ENCODE measurements at places on chromosomes 7 and 10. TPM values are rescaled to one million over a fixed set of nuclear protein-coding genes. Genes with fewer than 3 reads are reported as not detected.

The OR2A42 gene
- total RNA-seq, result not detected

The EEPD1 gene
- 27.6 TPM for total RNA-seq

The ADAM12 gene
- 3.3 TPM for total RNA-seq

The ZFAND4 gene
- total RNA-seq, result 22.8 TPM

The STOX1 gene
- 1.6 TPM for total RNA-seq

The STAMBPL1 gene
- total RNA-seq, result 17.1 TPM

GRCh38 chr10:14356921-14357320 lies 26.2 kb upstream of the FRMD4A start:
- no peak overlapping the region for H3K4me3 ChIP-seq
- no peaks in the 10 kb centered on the region for H3K4me1 ChIP-seq
- H3K36me3 ChIP-seq, result no peaks in the 10 kb centered on the region
- no peaks in the 10 kb centered on the region for H3K27me3 ChIP-seq

- no peaks in the 10 kb centered on the region for H3K27me3 ChIP-seq
- no peak for DNase-seq
- H3K36me3 ChIP-seq, result no peaks in the 10 kb centered on the region
- no peak overlapping the region for H3K4me3 ChIP-seq
- H3K4me1 ChIP-seq, result no peaks in the 10 kb centered on the region
- H3K27ac ChIP-seq, result no peak overlapping the region
Observed at GRCh38 chr7:79529214-79529880, 75.9 kb upstream of the MAGI2 start.

DNA sequence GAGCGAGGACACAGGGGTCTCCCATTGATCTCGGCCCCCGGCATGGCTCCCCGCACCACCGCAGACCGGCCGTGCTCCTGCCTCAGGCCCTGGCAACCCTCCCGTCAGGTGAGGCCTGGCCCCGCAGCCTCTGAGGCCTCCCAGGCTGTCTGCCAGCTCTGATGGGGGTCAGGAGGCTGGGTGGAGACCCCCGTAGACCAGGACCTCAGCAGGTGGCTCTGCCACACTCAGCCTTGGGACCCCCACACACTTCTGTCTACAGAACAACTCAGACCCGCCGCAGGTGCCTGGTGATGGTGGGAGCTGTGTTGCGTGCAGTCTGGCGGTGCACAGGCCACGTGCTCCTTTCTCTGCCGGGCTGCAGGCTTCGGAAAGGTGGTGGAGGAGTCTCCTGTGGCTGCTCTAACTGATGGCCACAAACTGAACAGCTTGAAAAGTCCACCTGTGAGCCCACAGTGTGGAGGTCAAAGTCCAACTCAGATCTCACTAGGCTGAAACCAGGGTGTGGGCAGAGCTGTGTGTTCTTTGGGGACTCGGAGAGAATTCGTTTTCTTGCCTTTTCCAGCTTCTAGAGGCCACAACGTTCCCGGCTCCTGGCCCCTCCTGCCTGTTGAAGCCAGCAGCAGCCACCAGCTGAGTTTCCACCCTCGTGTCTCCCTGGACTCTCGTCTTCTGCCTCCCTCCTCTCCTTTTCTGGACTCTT lies 62.5 kb downstream of the PWWP2B start:
- DNase-seq, result no peak
- H3K4me1 ChIP-seq, result peaks cover 9% of the 10 kb centered on the region
- H3K4me3 ChIP-seq, result no peak overlapping the region
- no peaks in the 10 kb centered on the region for H3K36me3 ChIP-seq

DNA sequence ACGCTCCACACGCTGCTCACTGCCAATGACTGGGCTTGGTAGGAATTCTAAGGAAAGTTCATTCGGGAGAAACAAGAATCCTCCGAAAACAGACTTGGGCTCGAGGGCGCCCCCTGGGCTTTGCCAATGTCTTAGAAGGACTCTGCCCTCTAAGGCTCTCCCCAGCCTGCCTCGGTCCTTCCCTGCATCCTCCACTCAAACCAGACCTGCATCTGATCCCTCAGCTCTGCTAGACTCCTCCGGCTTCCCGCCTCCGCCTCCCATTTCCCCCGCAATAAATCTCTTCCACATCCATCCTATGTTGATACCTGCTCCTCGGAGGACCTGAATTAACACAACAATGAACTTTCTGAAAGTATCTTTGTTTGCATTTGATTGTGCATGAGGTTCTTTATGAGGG lies 177.6 kb downstream of the PLPP4 start:
- H3K27ac ChIP-seq, result no peak overlapping the region
- H3K4me1 ChIP-seq, result no peaks in the 10 kb centered on the region
- H3K4me3 ChIP-seq, result no peak overlapping the region
- no peaks in the 10 kb centered on the region for H3K27me3 ChIP-seq
- H3K36me3 ChIP-seq, result no peaks in the 10 kb centered on the region

DNA sequence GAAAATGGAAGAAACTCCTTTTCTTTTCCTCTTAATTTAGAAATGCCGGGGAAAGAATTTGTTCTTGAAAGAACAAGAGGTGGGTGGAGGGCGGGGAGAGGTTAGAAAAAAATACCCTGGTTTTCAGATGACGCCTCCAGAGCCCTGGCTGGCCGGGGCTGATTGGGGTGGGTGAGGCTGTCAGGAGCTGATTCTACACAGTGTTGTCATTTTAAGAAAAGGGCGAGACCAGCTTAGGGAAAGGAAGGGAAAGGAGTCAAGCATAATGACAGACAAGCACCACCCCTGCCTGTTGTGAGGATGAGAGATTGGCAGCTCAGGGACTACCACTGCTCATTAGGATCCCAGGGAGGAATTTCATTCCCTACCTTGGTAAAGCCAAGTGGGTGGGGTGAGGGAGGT lies 9.9 kb upstream of the FAM180A start:
- H3K36me3 ChIP-seq, result no peaks in the 10 kb centered on the region
- H3K27me3 ChIP-seq, result no peaks in the 10 kb centered on the region
- peak overlapping the region; percentile 1 for H3K4me3 ChIP-seq
- H3K27ac ChIP-seq, result peak overlapping the region; percentile 46
- no peak for DNase-seq

GRCh38 chr10:1542941-1543340 lies 194.4 kb downstream of the ADARB2 start:
- H3K27ac ChIP-seq, result no peak overlapping the region
- no peak for DNase-seq
- H3K4me3 ChIP-seq, result no peak overlapping the region
- H3K27me3 ChIP-seq, result peaks cover 7% of the 10 kb centered on the region

DNA sequence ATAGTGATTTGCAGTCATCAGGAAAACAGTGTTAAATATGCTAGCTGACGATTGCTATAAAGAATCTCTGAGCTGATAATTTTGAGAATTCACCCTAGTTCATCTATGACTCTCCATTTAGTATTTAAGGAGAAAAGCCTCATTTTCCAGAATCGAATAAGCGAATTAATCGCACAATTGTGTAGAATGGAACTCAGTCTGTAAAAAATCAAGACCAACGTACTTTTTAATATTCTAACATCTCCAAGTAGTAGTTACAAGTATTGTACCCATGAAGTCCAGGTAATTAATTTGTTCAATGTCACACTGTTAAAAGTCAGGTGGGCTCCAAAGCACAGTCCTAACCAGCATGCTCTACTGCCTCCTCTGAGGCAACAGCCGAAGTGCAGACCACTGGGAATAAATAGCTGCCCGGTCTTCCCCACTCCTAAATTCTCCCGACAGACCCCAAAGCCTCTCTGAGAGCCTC lies 380 bp upstream of the AGBL3 start:
- H3K4me1 ChIP-seq, result 0 out of 2 replicates have a peak, but pooled peaks cover 11% of the 10 kb centered on the region
- no peaks in the 10 kb centered on the region for H3K27me3 ChIP-seq
- peaks cover 3% of the 10 kb centered on the region for H3K36me3 ChIP-seq
- H3K27ac ChIP-seq, result peak overlapping the region; percentile 66
- H3K4me3 ChIP-seq, result peak overlapping the region; percentile 81

GRCh38 chr10:101054351-101054750 lies 7.4 kb upstream of the KAZALD1 start:
- H3K27ac ChIP-seq, result no peak overlapping the region
- no peaks in the 10 kb centered on the region for H3K27me3 ChIP-seq
- peaks cover 22% of the 10 kb centered on the region for H3K4me1 ChIP-seq
- no peak overlapping the region for H3K4me3 ChIP-seq
- no peak for DNase-seq

DNA sequence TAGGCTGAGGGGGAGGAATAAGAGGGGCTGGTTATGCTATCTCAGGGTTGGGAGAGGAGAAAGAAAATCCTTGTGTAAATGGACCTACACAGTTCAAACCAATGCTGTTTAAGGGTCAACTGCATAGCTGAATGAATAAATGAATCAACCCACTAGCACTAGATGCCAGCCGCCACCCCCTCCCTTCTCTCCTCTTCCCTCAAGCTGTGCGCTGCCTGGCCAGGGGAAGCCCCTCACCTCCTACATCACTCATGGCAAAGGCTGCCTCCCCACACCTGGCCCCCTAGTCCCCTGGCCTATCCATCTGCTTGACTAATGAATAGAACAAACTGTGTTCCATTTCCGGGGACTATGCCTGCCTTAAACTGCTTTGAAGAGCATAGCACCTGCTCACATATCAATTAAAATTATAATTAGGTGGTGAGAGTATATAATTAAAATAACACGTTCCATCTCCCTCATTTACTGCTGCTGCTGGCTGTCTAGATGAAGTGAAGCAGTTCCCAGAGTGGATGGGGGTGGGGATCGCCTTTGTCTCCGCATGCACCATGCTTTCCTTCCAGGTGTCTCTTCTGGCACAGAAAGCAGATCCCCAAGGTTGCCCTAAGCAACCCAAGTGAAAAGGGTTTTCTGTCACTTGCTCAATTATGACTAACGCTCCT lies 32.6 kb downstream of the GRID1 start:
- H3K4me3 ChIP-seq, result no peak overlapping the region
- no peak overlapping the region for H3K27ac ChIP-seq
- H3K36me3 ChIP-seq, result no peaks in the 10 kb centered on the region
- H3K27me3 ChIP-seq, result no peaks in the 10 kb centered on the region
- no peaks in the 10 kb centered on the region for H3K4me1 ChIP-seq

- H3K27ac ChIP-seq, result no peak within 1 kb of the TSS
- H3K4me1 ChIP-seq, result no peaks in the 10 kb centered on the region
- no peak within 1 kb of the TSS for H3K4me3 ChIP-seq
- peaks cover 17% of the 10 kb centered on the region for H3K27me3 ChIP-seq
- peaks cover 18% of the 10 kb centered on the region for H3K36me3 ChIP-seq
Observed at GRCh38 chr10:133276435-133277201, at the start of gene ADAM8. Gene ADAM8, minus strand, starts transcription at chr10:133276868. Its CDS starts 51 bp downstream, at chr10:133276817.

- H3K27me3 ChIP-seq, result no peaks in the 10 kb centered on the region
- H3K27ac ChIP-seq, result no peak overlapping the region
- no peak overlapping the region for H3K4me3 ChIP-seq
- no peaks in the 10 kb centered on the region for H3K4me1 ChIP-seq
- DNase-seq, result no peak
- H3K36me3 ChIP-seq, result no peaks in the 10 kb centered on the region
Observed at GRCh38 chr10:118955951-118956801, 73.3 kb upstream of the NANOS1 start.

DNA sequence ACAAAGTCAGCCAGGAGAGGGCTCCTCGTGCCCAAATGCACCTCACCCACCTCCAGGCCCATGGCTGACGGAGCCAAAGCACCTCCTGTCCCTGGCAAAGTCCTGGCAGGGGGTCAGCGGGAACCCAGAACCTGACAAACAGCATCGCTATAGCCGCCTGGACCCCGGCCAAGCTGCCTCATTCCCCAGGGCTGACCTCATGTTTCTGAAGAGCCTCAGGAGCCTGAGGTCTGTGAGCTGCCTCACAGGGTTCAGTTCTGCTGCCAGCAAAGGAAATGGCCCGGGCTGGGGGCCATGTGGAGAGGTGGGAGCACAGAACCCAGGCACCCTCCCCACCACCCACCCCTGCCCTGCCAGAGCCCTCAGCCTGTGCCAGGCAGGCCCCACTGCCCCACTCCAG lies 4.2 kb upstream of the NANOS1 start:
- no peaks in the 10 kb centered on the region for H3K27me3 ChIP-seq
- peaks cover 54% of the 10 kb centered on the region for H3K4me1 ChIP-seq

DNA sequence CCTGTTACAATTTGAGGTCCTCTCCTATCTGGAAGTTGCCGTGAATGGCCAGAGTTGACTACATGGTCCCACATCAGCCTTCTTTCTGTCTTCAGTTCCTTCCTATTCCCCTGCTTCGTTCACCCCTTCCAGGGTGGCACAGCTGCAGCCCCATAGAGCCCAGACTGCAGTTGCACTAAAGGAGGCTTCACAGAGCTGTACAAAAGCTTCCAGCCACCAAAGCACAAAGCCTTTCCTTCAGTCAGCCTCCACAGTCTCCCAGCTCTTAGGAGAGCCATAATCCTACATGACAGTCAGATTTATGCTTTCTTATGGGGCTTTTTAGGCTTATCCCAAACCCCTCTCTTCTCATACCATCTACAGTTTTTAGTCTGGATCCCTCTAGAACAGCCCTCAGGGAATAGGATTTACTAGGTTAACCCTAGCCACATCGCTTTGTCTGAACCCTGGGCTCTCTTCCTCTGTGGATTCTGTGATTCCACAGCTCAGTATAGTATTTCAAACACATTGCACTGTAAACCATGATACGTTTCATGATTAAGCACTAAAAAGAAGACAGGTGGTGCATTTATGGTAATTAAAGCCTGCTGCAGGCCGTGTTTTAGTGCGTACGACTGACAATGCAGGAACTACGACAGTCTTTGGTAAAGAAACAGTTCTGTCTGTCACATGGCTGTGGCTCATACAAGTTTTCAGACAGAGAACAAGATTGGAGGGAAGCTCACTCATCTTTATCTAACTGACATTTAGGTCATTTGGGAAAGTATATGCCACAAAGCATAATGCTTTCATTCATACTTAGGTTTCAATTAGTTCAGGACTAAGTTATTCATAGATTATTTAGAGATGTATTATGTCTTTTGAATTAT lies 208.3 kb upstream of the KMT2E start:
- H3K4me1 ChIP-seq, result no peaks in the 10 kb centered on the region
- no peak overlapping the region for H3K27ac ChIP-seq
- no peak for DNase-seq
- no peak overlapping the region for H3K4me3 ChIP-seq

- no peak overlapping the region for H3K4me3 ChIP-seq
- H3K27me3 ChIP-seq, result no peaks in the 10 kb centered on the region
- H3K27ac ChIP-seq, result no peak overlapping the region
- DNase-seq, result no peak
Observed at GRCh38 chr7:76066716-76067503, 19.0 kb downstream of the MDH2 start.

DNA sequence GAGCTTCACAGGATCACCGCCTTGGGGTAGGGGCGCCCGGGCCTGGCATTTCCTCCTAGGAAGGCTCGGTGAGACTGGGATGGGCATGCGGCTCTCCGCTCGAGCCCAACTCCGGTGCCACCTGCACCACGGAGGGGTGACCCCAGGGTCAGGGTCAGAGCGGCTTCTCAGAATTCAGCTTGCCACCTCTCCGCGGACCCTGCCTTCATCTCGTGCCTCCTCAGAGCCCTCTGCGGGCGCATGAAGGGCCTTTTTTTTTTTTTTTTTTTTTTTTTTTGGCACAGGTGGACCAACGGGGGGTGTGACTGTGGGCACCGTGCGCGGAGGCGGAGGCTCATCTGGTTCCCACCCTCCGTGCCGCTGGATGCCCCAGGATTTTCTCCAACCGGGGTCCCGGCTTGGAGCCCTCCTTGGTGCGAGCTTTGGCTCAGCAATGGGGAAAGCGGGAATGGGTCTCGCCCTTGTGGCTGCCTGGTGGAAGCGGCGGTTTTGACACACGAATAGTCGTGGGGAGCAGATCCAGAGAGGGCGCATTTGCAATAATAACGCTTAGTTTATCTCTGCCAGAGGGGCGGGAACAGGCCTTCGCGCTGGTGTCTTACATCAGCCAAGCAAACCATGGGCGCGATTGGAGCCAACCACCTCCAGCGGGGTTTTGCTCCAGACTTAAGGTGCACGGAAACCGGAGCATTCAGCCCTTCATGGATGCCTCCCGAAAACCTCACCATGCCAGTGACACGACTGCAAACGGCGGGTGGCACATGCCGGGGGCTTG lies 5.0 kb upstream of the TNRC18 start:
- peaks cover 18% of the 10 kb centered on the region for H3K36me3 ChIP-seq
- H3K27ac ChIP-seq, result no peak overlapping the region
- DNase-seq, result no peak
- H3K27me3 ChIP-seq, result no peaks in the 10 kb centered on the region
- H3K4me1 ChIP-seq, result peaks cover 18% of the 10 kb centered on the region
- H3K4me3 ChIP-seq, result no peak overlapping the region

Data from SJSA1 (cell line).